RKO (cell line): ENCODE measurements at places on chromosomes 5 and 9.

DNA sequence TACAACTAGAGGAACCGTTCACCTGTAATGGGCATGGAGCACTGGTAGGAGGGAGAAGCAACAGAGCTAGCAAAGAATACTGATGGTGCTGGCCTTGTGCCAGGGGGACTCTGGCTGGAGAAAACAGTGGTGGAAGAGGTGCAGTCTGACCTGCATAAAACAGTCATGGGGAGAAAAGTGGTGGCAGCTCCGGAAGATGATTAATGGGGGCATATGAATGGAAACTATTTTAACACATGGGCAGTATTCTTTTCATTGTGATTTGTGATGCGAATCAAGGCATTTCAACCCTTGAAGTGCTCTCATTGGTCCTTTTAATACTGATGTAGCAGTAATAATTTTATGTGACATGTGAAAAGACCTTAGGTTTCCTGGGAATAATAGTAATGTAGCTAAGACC, 219.6 kb downstream of the ADAMTS6 start:
- DNase-seq = no peak

DNA sequence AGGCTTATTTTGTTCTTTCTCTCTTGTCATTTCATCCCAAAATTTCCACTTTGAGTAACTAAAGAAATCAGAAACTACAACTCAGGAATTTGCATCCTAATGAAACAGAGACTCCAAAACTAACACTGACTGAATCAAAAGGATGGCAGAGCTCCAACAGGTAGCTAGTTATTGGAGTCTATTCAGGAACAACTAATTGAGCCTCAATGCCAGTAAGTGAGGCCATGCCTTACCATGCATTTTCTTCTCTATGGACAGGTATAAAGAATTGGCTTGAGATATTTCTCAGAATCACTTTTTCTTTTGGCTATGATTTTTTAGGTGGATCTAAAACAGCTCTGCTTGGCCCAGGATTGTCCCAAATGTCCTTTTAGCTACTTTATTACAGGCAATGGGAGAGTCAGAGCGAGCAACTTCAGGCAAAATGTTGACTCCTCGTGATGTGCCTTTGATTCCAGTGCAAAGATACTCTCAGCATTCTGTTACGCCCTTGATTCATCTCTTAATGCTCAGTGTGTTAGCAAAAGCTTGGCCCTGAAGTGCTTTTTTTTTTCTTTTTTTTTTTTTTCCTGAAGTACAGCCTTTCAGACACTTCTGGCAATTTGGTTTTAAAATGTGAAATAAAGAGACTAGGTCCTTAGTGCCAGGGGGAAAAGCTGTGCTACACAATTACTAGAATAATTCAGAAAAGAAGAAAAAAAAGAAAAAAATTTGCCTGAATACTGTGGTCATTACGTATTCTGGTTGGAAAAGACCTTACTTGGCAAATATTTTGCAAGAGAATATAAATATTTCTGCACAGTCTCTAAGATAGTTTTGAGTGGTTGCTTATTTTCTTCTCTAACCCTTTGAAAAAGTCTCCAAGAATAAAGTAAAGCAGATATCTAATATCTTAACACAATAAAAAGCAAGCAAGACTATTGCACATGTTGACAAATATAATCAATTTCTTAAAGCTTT, 423.7 kb downstream of the ANXA1 start:
- DNase-seq = no peak

GRCh38 chr5:143159031-143159430, 244.5 kb downstream of the NR3C1 start:
- no peak for DNase-seq

DNA sequence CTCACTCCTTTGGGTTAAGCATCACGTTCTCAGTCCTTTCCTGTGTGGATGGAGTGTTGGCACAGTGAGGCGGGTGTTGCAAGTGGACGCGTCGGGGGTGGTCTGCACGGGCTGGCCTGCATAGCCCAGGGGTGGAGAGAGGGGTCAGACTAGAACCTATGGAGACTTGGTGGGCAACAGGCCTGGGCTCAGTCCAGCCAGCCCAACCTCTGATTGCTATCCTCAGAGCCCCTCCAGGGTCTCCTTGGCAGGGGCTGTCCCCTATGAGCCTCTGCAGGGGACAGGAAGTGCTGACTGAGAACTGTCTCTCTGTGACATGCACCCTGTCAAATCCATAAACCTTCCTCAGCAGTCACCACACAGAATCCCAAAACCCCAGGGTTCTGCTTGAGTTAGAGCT, 2.3 kb downstream of the DCANP1 start:
- DNase-seq = no peak

DNA sequence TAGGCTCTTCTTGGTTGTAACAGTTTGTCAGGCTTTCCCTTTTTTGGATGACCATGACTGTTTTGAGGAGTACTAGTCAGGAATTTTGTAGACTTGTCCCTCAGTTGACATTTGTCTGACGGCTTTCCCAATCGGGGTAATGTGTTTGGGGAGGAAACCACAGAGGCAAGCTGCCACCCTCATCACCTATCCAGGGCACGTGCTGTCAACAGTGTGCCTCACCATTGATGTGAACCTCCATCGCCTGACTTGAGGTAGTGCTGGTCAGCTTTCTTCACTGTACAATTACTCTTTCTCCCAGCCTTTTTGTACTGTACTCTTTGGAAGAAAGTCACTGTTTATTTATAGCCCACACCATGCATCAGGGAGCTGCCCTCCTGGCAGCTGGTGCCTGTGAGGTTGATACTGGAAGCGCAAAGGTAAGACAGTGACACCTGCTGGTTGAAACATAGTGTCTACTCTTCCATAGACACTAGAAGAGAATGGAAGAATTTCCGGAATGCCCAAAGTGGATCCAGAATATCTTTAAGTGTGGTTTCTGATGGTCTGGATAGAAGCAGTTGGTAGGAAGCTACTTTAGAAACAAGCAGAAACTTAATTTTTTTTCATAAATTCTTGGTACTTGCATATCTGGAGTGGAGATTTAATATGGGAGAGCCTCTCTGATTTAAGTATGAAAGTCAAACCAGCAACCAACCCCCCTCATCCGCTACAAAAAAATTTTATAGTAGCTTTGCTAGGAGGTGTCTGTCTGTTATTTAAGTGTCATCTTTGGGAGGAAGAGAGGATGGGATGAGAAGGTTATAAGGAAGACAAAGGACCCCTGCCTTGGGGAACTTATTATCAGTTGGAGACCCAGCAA, 69.3 kb downstream of the SNX30 start:
- peak; percentile 63 for DNase-seq

GRCh38 chr9:91320299-91320698, 41.4 kb downstream of the AUH start:
- no peak for DNase-seq

GRCh38 chr9:132422574-132422973, 12.6 kb downstream of the CFAP77 start:
- DNase-seq = no peak

- DNase-seq = no peak
These were observed 40.8 kb upstream of the SLCO6A1 start for GRCh38 chr5:102539562-102539961.
